ENCODE measurements at places on chromosomes 7 and 10.
A peak's percentile ranks its signal among the peaks of the same experiment; 100 is the strongest.

DNA sequence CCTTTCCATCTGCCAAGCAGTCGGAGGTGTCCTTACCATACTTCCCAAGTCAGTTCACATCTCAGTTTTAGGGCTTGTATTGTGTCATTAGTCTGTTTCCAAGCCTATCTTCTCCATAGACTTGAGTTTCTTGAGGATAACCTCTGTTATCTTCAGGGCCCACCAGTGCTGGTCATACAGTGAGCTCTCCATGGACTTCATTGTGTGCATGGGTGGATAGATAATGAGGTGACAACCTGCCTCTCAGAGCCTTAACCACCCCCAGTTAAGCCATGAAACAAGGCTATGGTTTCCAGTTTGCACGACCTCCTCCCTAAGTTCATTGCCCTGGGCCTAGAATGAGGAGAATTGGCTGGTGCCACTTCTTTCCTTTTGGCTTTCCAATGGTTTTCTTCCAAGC is 38.5 kb upstream of the WAC start:
- no peak for DNase-seq

GRCh38 chr7:45401155-45401554 is 173.0 kb upstream of the ADCY1 start:
- no peak for DNase-seq

GRCh38 chr10:11058965-11059364 is 41.3 kb downstream of the CELF2 start:
- DNase-seq = peak; percentile 65

DNA sequence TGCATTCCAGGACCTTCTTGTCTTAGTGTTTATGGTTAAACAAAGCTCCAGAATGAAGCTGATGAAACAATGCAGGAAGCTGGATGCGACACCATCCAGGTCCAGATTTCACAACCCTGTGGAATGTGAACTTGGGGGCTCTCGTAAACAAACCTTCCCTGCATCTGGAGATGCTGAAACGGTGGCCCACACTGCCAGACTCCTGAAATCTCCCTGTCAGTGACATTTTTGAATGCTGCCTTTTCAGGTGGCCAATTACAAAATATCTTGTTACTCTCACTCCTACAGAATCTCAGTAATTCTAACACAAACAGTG is 18.8 kb downstream of the VIPR2 start:
- DNase-seq = no peak

GRCh38 chr7:137001041-137001440 is 132.6 kb downstream of the CHRM2 start:
- peak; percentile 49 for DNase-seq

DNA sequence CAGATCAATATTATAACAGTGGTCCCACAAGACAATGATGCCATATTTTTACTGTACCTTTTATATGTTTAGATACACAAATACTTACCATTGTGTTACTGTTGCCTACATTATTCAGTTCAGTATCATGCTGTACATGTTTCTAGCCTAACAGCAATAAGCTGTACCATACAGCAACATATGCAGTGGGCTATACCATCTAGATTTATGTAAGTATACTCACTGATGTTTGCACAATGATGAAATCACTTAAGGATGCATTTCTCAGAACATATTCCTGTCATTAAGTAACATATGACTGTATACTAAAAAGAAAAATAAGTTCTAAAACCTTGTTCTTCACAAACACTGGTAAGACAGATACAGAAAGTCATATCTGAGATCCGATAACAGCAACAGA is 468.6 kb upstream of the SEMA3A start:
- DNase-seq = no peak

DNA sequence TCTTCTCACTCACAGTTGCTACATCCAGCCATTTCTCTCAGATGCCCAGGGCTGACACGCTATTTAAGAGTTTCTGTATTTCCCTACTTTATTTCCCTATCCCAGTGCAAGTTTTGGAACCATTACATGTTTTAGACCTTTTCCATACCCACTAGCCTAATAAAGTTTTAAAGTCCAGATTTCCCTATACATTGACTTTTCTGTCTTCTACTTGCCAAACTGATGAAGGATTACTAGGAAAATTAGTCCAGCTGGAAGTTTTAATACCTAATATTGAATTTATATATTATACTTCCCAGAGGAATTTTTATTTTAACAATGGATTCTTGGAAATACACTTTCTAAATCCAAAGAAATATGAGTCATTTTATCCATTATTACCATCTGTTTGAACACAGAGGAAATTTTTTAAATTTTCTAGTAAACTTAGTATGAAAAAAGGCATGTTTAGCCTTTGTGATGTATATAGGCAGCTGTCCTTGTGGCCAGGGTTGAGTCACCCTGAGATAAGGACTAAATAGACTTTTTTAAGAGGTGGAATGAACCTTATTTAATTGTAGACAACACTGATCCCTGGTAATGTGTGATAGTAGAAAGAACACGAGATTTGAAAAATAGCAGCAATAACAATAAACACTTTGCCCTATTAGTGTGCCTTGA is 205.0 kb downstream of the TFEC start:
- DNase-seq = peak; percentile 71

- DNase-seq = no peak
Observed at GRCh38 chr7:100126239-100126930, 382 bp upstream of the MBLAC1 start.

DNA sequence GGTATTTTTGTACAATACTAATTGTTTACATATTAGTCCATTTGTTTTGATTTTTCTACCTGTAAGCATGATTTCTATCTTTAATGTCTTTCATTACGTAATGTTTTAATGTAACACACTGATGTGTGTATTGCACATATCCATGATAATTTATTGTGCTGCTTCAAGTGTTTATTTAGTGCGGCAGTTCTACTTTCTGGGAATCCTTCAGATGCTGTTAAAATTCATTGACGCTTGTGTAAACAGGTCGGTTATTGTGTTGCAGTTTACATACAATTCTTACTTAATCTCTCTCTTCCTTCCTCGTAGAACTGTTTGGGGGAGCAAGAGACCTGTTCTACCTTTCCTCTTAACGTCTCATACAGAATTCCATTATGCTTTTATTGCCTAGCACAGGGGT is 6.9 kb downstream of the TMEM60 start:
- no peak for DNase-seq

DNA sequence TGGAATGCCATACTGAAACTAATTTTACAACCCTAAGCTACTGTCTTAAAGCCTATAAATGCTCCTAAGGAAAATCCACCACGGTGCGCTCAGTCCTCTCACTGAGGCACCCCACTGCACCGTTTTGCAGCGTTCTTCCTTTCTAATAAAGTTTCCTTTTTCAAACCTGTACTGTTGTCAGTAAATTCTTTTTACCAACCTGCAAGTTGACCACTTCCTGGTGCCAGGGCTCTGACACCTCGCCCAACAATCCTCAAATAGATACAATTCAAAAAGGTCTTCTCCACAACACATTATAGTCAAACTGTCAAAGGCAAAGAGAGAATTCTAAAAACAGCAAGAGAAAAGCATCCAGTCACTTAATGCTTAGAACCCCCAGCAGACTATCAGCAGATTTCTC is 42.8 kb downstream of the HERPUD2 start:
- no peak for DNase-seq

- DNase-seq = peak; percentile 57
Observed at GRCh38 chr7:116259871-116260440, 49.6 kb downstream of the TES start.

DNA sequence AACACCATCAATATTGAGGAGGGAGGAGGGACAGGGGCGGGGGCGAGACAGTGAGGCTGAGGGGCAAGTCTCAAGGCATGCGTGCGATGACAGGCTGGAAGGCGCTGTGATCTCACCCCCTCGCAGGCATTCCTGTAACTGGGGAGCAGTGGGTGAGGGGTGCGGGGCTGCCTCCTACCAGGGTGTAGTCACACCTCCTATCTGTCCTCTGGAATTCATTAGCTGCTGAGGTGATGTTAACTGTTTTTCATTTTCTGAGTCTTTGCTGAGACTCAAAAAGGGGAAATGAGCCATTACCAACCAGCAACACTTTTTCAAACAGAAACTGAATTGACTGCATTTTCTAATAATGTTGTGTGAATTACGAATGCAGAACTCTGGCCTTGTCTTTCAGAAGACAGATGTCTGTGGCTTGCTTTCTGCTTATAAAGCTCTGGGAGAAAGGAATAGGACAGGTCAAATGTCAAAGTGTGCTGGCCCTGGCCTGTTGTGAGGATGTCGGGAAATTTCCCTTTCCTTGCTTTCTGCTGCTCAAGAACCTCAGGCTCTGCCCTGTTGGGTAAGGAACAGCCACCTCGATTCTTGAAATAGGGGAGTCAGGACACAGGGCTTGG is 23.7 kb upstream of the CDH23 start:
- DNase-seq = no peak

DNA sequence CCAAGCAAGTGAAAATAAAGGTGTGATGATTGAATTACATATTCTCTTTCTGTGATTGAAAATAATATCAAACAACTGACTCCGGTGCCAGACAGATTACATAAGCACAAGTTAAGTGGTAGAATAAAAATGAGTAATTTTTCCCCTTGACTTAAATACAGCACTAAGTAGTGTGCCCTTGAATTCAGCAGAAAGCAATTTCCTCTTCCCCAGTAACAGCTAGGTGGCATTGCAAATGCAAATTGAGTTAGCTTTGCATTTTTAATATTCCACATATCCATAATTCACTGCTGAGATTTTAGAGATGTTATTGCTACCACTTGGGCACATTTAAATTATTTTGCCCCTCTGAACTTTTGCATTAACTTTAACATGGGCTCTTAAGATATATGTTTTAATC is 89.8 kb upstream of the NPVF start:
- DNase-seq = no peak

- no peak for DNase-seq
Observed at GRCh38 chr10:78859769-78860168, 209.0 kb upstream of the ZMIZ1 start.

GRCh38 chr7:39091145-39091544 is 113.4 kb downstream of the POU6F2 start:
- no peak for DNase-seq

- DNase-seq = no peak
Observed at GRCh38 chr7:88003581-88003980, 69.5 kb downstream of the ADAM22 start.

GRCh38 chr7:80659120-80660055 is 20.9 kb downstream of the CD36 start:
- no peak for DNase-seq

DNA sequence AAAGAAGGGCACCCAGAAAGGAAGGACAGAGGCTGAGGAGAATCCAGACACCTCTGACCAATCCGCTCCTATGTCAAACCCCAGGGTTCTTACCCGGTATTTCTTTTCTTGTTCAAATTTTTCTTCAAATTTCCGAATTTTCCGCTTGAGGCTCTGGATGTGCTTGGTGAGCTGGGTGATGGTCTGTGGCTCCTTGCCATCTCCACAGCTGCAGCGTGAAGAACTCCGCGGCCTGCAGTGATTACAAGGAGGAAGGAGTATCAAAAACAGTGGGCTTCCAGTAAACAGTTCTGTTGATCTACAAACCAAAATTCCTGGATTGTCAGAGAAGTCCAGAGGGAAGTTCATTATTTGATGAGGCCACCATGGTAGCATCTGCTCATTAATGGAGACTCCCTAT is 92.0 kb downstream of the PHYHIPL start:
- DNase-seq = no peak

DNA sequence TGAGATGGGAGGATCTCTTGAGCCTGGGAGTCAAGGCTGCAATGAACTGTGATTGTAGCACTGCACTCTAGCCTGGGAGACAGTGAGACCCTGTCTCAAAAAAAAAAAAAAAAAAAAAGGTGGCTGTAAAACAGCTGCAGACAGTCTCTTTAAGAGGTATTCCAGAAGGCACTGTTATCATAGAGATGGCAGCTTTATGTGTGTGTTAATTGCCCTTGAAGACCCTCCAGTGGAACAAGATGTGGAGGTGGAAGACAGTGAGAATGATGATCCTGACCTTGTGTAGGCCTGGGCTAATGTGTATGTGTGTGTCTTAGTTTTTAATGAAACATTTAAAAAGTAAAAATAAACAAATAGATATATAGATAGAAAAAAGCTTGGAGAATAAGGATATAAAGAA is 66.0 kb downstream of the ZNF487 start:
- DNase-seq = no peak

DNA sequence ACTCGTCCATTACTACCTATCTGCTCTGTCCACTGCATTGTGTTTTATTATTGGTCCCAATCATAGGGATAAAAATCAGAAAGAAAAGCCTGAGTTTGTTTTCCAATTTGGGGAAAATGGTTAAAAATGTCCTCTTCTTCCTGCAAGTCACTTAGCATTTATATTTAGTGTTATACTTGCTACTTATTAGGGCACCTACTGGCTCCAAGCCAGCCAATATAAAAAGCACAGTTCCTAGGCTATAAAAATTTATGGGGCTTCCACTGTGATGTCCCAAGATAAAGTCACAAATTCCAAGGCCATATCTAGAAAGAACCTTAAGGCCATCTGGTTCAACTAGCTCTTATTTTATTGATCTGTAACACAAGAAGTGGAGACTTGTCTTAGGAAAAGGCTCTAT is 3.2 kb downstream of the SLC35B4 start:
- no peak for DNase-seq

- DNase-seq = no peak
Observed at GRCh38 chr7:152402384-152403250, 33.2 kb downstream of the KMT2C start.

- no peak for DNase-seq
Observed at GRCh38 chr10:69096045-69096444, 8.1 kb downstream of the SRGN start.

Data from brain microvascular endothelial cell (primary cell).